ENCODE measurements at places on chromosomes 12 and 14.

DNA sequence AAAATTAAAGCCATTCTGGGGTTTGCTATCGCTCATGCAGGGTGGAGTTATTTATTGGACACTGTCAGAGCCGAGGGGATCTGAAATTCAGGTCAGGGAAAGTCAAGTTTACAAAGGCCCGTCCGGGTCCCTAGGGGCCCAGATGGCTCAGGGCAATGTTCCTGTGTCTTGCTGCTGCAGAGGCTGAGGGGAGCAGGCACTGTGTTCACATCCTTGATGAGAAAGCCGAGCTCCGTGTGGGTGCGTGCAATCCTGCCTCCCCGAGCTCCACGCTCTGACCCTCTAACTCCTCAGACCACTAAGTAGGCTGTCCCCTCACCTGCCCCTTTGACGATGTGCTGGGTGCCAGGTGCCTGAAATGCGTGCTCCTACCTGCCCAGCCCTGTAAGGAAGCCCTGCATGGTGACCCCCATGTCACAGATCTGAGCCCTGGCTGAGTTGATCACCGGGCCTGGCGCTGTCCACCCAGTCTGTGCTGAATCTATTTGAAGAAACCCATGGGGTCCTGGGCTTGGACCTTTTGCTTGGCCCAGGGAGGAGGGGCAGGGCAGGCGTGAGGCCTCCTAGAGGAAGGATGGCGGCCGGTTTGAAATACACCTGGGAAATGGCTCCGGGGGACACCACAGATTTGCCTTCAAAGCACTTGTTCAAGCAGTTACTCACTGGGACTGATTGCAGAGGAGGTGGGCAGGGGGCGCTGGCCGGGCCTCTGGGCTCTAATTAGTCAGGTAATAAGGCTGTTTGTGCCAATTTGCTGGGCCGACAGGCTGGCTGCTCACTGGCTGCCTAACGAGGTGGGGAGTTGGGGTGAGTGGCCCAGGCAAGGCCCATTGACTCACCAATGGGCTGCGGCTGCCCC, 204.3 kb downstream of the KIF26A start:
- DNase-seq, result no peak

DNA sequence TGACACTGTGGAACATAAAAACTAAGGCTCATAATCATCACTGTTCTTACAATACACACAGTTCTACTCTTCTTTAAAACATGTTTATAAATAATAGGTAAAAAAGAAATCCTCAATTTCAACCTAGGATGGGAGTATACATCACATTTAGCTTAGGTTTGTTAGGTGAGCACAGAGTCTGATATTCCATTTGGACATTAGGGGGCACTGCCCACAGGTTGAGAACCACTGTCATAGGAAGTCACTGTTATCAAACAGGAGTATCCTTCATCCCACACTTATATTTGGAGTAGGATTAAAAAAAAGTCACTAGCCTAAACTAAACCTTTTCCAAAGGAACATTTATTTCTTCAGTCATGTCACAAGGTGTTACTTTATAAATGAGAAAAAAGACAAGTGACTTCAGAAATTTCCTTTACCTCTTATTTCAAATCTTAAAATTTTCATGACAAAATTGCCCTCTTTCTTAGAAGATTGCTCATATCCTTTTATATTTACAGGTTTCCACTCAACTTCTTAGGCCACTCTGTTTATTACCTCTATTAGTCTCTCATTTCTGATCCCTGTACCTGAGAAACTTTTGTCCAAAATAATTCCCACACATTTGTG, 240.6 kb downstream of the CPNE8 start:
- no peak for DNase-seq

DNA sequence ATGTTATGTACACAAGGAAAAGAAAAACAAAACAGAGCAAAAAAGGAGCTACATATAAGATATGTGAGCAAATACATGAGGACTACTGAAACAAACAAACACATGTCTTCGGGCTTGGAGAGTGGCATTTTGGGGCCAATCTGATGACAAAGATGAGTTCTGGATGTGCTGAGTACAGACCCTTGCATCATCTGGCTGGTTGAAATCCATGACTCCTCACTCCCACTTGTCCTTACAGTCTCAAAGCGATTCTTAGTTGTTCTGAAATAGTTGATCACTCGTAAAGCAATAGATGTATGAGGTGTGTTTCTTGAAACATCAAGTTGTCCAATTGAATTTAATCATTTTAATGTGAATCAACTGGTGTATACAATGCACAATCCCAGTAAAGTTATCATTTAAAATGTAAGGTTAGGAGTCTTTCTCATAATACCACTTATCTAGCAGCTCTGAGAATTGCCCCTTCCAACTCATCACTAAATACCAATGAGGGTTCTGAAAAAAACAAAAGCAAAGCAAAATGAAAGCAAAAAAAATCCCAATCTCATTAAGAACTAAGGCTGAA, 136.9 kb downstream of the ITPR2 start:
- no peak for DNase-seq

DNA sequence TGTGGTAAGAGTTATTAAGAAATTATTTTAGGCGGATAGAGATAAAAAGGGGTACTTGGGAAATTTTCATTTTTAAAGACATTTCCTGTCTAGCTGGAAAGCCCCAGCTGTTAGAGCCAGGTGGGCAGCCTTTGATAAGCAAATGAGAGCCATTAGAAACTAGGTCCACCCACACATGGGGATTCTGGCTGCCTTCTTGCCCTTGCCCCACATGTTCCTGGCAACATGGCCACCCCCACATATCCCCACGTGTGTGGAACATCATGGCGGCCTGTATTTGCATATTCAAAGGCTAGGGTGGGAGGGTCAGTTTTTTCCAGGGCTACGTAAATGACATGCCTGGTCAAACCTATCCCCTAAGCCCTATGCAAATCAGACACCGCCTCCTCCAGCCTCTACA, 1382.1 kb downstream of the AACS start:
- no peak for DNase-seq

GRCh38 chr14:68667313-68667791, 125.5 kb downstream of the ZFP36L1 start:
- DNase-seq, result no peak

DNA sequence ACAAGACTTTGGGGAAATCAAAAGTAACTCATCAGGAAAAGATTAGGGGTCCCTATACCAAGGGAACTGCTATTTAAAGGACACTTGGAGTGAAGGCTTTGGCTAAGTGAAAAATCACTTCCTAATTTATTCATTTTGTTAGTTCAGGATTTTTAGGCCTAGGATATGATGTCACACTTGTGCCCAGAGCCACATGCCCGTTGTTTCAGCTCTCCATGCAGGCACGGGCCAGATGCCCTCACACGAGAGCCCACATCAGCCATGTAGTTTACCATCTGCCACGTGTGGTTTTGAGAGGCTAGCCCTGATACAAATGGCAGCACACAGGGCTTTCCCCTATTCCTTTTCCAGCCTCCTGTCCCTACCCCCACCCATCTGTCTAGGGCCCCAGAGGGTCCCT, 11.9 kb upstream of the LRP1-AS start:
- DNase-seq, result no peak

- DNase-seq, result no peak
Observed at GRCh38 chr14:36208690-36209278, 32.3 kb upstream of the PTCSC3 start.

DNA sequence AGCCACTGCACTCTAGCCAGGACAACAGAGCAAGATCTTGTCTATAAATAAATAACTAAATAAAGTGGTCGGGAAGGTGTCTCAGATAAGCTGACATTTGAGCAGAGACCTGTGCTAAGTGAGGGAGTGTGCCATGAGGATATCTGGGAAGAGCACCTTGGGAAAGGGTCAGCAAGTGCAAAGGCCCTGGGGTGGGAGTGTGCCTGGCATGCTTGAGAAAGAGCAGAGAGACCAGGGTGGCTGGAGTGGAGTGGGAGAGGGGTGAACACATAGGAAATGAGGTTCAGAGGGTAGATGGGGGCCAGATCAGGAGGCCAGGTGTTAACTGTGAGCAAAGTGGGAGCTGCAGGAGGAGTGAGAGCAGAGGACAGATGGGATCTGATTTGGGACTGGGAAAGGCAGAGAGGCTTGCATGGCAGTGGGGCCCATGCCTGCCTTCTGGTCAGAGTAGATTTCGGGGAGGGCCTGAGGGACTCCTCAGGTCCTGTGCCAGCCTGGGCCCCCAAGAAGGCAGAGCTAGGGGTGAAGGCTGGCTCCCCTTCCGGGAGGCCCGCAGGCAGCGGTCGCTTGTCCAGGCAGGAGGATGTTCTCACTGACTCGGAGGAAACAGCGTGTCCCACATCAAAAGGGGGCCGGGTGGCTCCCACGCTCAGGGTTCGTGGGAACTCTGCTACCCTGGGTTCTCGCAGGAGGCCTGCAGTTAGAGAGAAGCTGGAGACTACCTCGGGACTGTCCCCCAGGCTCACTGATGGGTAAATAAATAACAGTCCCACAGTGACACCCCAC, 32.6 kb downstream of the DTX1 start:
- DNase-seq, result peak; percentile 27

GRCh38 chr12:48995086-48995879, 3.9 kb downstream of the DDN start:
- DNase-seq, result no peak

- DNase-seq, result no peak
Observed at GRCh38 chr14:37483672-37484071, 111.4 kb downstream of the FOXA1 start.

- no peak for DNase-seq
Observed at GRCh38 chr14:94029265-94029664, 3.1 kb downstream of the OTUB2 start.

- peak; percentile 57 for DNase-seq
Observed at GRCh38 chr12:46269429-46270241, 792 bp upstream of the SLC38A1 start.

DNA sequence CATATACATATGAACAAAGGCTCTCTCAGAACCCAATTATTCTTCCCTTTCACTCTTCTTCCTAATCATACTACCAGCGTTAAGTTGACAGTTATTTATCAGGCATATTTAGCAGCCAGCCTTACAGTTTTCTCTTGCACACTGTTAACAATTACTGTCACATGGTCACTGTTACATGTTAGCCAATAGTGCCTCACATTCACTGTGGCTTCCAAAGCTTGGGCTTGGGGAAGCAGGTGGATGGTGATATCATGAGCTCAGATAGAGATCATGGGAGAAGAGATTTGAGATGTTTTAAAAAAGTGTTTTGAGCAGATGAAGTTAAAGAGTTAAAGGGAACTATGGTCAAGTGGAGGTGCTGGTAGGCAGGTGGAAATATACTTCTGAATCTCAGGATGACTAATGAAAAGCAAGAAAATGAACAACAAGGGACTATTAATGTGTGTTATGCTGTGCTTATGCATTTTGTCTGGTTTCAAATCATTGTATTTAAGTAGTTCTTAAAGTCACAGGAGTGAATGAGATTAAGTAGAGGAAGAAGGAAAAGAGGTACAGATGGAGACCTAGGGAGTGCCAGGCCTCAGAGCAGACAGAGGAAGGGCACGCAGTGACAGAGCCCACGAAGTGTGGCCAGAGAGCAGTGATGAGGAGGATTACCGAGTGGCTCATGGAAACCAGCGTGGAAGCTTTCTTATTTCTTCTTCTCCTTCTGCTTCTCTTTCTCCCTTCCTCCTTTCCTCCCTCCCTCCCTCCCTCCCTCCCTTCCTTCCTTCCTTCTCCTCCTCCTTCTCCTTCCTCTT, 39.6 kb downstream of the BICD1 start:
- no peak for DNase-seq

- DNase-seq, result no peak
Observed at GRCh38 chr12:71504476-71504875, 64.9 kb downstream of the LGR5 start.

- no peak for DNase-seq
Observed at GRCh38 chr12:7302266-7302986, 1.4 kb upstream of the ACSM4 start.

DNA sequence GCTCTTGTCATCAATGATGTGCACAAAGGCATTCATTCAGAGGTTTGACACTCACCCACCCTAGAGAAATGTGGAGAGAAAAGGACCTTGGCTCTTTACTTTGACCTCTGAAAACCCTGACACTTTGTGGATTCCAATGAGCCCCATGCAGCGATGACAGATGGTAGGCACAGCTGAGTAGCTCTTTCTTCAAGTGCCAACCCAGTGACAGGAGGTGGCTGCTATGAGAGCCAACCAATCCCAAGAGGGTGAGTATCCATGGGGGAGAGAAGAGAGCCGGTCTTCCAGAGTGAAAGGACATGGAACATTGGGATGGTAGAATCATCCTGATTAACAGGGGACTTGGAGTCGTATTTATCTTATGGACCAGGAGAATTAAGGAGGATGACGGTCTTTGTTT, 17.8 kb downstream of the SLC8A3 start:
- DNase-seq, result no peak

- DNase-seq, result no peak
Observed at GRCh38 chr14:45867046-45867894, 614.3 kb upstream of the MIS18BP1 start.

DNA sequence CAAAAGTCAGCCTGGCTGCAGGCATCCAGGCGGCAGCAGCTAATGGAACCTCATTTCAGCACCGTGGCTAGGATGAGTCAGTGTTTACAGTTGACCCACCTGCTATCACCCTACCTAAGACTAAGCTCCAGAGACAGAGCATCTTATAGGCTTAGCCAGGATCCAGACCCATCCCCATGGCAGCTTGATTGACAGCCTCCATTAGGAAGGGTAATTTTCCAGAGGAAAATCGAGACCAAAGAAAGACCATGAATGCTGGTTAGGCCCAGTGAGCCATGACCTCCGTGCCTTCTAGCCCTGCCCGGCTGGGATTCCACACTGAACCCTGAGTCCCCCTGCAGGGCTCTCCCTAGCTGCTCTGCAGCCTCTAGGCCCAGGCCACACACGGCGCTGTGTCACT, 38.7 kb downstream of the TUNAR start:
- DNase-seq, result no peak

- no peak for DNase-seq
Observed at GRCh38 chr12:117641885-117642284, 280.5 kb upstream of the NOS1 start.

DNA sequence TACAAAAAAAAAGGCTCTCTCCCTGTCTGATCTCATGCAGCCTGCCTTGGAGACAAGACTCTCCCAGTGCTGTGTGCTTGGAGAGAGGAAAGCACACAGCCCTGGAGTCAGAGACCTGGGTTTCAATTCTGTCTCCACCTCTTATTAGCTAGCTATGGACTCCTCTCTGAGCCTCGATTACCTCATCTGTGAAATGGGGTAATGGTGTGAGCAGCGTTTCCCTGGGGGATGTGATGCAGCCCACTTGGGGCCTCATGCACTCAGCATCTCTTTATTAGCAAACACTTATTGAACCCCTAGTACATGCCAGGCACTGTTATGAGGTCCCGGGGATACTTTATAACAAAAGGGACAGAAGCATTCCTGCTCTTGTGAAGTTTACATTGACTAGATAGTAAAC, 12.5 kb downstream of the SDS start:
- DNase-seq, result no peak

- no peak for DNase-seq
Observed at GRCh38 chr14:22819151-22819988, 4.1 kb upstream of the SLC7A7 start.

DNA sequence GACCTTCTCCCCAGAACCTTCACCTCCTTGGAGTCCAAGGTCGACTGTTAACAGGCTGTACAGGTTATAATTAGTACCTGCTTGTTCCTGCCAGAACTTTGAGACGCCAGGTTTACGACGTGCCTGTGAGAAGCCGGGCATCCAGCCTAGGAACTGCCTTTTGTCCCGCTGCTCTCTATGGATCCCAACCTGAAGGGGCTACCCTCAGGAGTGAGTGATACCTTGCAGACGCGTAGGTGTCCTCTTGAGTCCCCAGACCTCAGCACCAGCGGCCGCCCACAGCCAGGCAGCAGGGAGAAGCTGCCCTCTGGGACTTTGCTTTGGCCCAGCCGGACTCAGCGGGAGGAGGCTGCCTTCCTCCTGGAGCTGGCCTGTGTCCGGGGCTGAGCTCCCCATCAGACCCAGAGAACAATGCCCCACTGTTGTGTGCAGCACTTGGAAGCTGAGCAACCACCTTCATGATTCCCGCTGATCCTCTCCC, 16.2 kb downstream of the SYNE3 start:
- DNase-seq, result no peak
